Forelimb muscle (tissue), 1 donor: ENCODE measurements at places on chromosomes 5 and 9. TPM values are rescaled to one million over a fixed set of nuclear protein-coding genes. Genes with fewer than 3 reads are reported as not detected.

DNA sequence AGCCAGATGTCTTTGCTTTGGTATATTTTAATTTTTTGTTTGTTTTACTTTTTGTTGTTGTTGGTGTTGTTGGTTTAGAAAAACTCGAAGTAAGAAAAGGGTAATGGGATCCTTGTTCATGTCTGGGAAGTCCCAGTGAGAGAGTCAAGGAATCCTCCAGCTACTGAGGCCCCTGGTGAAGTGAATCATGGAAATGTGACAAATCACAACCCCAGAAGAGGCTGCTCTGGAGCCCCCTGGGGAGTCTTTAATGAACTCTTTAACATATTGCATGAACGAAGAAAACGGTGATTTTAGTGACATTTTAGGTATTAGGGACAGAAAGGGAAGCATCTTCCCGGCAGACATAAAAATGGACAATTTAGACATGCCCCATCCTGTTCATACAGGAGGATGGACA lies 41.3 kb downstream of the TMEM174 start:
- DNase-seq = no peak

Gene PDE6A
- polyA plus RNA-seq = 0.06 TPM

GRCh38 chr9:70566066-70566465 lies 151.6 kb upstream of the KLF9 start:
- no peak for DNase-seq

GRCh38 chr5:160245506-160246086 lies 16.3 kb downstream of the FABP6 start:
- no peak for DNase-seq

Gene RFESD
- 2.7 TPM for polyA plus RNA-seq

Gene GPRIN1
- 0.49 TPM for polyA plus RNA-seq

DNA sequence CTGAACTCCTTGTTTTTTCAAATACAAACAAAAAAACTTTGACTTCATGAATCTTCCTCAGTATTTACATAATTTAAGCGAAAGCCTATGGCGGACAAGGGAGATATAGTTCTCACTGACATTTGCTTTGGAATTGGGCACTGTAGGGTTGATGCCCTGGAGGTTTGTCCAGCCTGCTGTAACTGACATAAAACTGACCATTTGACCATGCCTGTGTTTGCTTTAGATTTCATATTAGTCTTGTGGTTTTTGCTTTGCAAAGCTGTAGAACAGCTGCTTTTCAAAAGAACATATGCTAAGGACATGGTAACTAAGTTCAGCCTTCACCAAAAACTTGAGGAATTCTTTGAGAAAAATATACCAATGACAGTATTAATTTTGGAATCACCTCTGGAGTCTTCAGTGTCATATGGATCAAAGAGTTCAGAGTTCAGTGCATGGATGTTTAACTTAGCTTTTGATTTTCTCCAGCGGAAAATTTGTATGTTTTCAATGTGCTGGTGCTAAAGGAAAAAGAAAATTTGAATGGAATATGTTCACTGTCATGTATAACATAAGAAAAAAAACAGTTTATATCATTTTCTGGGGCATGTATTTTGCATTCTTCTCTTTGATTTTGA lies 1013.1 kb downstream of the NR2F1-AS1 start:
- no peak for DNase-seq

DNA sequence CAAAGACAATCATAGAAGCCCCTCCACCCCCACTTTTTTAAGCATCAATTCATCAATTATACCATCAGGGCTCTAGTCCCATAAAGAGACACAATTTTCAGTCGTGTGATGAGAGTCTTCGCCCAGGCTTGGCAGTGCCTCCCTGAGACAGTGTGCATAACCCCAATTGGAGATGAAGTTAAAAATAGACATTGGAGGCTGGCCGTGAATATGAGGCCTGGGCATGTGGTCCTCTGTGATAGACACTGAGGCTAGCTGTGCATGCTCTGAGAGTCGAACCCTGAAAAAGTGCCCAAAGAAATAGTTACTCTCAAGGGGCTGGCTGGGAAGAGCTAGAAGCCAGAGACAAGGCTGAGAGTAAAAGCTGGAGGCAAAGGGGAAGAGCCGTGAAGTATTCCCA lies 248.6 kb upstream of the NR4A3 start:
- DNase-seq = no peak

Gene KCNV2
- polyA plus RNA-seq = 0.27 TPM

DNA sequence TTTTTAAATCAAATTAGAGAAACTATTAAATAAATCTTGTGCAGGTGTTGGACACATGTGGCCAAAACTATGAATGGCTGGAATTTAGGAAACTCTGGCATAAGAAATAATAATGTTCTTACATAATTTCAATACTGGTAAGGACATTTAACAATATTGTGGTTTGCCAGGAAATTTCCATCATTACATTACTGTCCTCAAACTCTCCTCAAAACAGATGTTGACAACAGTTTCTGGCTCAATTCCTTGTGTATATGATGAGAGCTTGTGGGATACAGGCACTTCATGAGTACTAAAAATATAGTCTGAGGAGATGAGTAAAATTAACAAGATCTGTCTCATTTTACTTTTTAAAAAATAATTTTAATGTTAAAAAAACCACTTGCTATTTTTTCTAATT lies 27.9 kb downstream of the MCTP1 start:
- DNase-seq = peak; percentile 40

DNA sequence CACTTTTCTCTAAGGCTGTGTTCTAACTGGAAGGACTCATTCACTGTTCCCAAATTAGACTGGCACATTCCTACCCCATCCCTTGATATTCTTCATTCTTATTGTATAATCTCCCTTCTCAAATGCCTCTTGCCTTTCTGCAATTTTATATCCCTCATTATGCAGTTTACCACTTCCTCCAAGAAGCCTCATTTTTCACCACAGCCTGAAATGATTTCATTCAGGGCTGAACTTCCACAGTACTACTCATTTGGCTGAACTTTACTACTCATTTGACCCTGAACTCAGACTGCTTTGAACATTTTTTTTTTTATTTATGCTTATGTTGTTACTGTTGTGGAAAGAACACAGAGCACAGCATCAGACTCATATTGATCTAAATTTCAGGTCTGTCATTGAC lies 32.7 kb downstream of the GRIA1 start:
- DNase-seq = no peak

Gene LHX6
- polyA plus RNA-seq = 5.1 TPM

- no peak for DNase-seq
Measured at GRCh38 chr9:89093201-89093975, 85.2 kb downstream of the SHC3 start.

- no peak for DNase-seq
Measured at GRCh38 chr9:14272927-14273528, 40.9 kb downstream of the NFIB start.

- DNase-seq = no peak
Measured at GRCh38 chr5:88964831-88965230, 81.8 kb upstream of the MEF2C start.

Gene IGFBPL1
- polyA plus RNA-seq = 0.67 TPM

DNA sequence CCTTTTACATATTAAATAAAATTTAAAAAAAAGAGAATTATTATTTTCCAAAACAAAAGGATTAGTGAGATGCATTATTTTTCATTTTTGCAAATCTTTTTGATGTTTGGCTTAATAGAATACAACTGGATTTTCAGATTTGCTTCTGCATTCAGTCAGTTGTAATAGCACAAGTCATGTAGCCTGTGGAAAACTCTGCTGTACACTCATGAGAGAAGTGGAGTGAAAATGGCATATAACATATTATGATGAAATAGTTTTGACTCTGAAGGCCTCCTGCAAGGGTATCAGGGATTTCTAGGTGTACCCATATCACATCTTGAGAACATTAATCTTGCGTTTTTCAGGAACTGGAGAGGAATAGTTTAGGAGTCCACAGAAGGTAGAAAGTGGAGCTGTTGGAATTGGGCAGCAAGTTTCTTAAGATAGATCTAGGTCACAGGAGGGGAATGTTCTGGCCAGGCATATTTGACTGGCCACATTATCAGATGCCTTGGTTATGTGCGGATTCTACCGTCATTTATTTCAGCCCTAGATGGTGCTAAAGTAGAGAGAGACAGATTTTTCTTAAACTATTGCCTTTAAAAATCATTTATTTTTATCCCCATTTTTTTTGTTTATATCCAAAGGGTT lies 16.4 kb downstream of the LNPEP start:
- no peak for DNase-seq

GRCh38 chr9:34600908-34601307 lies 11.0 kb downstream of the RPP25L start:
- DNase-seq = no peak

Gene IQGAP2
- 8.2 TPM for polyA plus RNA-seq

GRCh38 chr9:100229136-100229535 lies 123.6 kb downstream of the TEX10 start:
- no peak for DNase-seq

GRCh38 chr5:115600766-115601165 lies 1.5 kb downstream of the TICAM2 start:
- DNase-seq = no peak

GRCh38 chr5:17374973-17375742 lies 122.9 kb upstream of the TAF11L2 start:
- no peak for DNase-seq

Gene PHPT1
- polyA plus RNA-seq = 99.6 TPM

- DNase-seq = no peak
Measured at GRCh38 chr9:89880161-89880560, 275.3 kb downstream of the GADD45G start.

DNA sequence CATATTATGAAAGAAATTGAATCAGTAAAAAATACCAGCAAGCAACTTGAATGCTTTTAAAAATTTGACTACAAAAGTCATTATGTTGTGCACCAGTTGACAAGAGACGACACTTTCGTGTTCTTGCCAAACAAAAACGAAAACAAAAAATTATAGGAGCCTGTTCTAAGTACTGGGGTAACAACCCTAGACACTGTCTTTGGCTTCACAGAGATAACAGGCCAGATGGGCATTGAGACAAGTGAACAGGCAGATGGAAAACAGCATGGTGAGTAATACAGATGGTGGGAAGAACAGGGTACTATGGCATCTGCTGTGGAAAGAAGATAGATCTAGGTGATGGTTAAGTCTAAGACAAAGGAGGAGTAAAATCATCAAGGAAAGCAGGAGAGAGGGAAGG lies 99.0 kb downstream of the CDH12 start:
- no peak for DNase-seq

Gene GPX3
- 45.0 TPM for polyA plus RNA-seq

DNA sequence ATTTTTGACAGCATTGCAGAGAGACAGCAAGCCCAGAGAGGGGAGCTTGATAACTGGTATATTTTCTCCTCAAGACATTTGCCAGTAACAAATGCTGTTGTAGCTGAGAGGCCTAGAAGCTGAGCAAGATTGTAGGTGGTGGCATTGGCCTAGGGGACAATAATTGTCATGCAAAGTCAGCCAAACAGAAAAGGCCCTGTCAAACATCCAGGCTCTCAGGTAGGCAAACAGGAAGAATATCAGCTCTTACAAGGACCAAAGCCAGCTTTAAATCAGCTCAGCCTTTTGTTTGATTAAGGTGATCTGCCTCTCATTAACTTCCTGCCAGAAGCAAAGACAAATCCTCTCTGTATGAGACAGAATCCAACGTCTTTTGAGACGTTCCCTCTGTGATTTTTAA lies 29.7 kb upstream of the BARX1 start:
- DNase-seq = no peak

DNA sequence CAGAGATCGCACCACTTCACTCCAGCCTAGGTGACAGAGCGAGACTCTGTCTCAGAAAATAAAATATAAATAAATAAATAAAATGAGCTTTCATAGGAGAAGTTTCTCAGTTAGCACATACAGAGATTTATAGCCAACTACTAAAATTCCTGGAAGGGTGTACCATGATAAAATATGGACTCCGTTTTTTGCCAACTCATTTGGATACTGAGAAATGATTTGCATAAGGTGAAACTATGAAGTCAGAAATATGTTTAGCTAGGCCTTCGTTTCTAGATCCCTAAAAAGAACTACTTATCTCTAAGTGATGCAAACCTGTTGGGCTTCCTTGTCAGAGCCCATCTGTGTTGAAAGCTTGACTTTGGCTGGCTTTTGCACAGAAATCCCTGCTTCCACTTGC lies 56.9 kb upstream of the SLC1A1 start:
- no peak for DNase-seq

DNA sequence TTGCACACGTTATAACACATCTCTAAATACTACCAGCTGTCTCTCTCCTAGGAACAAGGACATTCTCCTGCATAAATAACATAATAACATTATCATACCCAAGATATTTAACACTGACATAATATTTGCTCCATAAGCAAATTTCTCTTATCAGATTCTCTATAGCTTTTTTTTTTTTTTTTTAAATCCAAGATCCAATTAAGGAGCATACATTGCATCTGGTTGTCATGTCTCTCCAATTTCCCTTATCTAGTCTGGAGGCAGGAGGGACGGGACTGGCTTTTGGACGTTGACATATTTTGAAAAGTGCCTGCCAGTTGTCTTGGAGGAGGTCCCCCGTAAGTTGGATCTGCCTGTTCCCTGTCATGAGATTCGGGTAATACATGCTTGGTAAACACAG lies 76.6 kb downstream of the RAPGEF1 start:
- DNase-seq = no peak

DNA sequence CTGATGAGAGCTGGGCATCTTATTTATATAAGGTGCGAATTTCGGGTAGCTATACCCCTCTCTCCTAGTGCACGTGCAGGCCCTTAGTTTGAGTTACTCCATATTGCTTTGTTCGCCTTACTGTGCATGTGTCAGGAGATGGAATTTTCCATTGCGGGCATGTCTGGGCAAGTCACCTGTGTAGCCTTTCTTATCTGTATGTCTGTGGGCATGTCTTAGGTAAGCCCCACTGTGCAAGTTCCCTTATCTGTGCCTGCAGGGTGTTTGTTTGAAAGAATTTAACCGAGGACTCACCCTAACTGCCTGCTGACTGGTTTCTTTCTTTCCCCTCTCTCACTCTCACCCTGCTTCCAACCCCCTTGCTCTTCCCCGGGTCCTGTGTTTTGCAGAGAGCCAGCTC lies 140.7 kb upstream of the RANBP3L start:
- DNase-seq = no peak

GRCh38 chr9:116689486-116690032 lies 2.5 kb downstream of the TRIM32 start:
- DNase-seq = no peak

Gene ARSI
- 5.7 TPM for polyA plus RNA-seq

Gene SUSD3
- 3.3 TPM for polyA plus RNA-seq

GRCh38 chr9:121599872-121600585 lies 51.4 kb upstream of the DAB2IP start:
- no peak for DNase-seq

DNA sequence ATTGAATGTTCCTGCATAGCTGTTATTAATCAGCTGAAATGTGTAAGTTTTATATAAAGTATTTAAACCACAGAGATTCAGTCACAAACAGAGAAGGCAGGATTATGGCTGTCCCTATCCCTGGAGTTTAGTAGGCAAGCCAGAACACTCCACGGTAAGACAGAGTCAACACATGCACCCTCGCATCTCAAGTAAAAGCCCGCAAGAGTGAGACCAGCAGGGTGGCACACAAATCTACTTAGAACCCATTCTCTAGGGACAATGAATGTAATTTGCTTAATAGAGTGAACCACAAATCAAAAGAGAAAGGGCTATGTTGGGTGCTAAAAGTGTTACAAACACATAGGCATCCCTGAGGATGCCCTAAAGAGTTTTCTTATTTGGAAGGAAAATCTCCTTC lies 35.1 kb downstream of the LPAR1 start:
- DNase-seq = no peak

Gene TEK
- 14.0 TPM for polyA plus RNA-seq
